ENCODE measurements at places on chromosomes 16 and 17. TPM values are rescaled to one million over a fixed set of nuclear protein-coding genes. Genes with fewer than 3 reads are reported as not detected.
A peak's percentile ranks its signal among the peaks of the same experiment; 100 is the strongest.

The ARHGAP44 gene
- 4.1 TPM for total RNA-seq

The CA5A gene
- not detected for total RNA-seq

The PMFBP1 gene
- 0.39 TPM for total RNA-seq

The HGS gene
- 109 TPM for total RNA-seq

The HID1 gene
- 14.4 TPM for total RNA-seq

The HEATR9 gene
- not detected for total RNA-seq

The LRRC36 gene
- 0.22 TPM for total RNA-seq

The ABCC11 gene
- total RNA-seq = 0.22 TPM

The TNFRSF17 gene
- total RNA-seq = not detected

DNA sequence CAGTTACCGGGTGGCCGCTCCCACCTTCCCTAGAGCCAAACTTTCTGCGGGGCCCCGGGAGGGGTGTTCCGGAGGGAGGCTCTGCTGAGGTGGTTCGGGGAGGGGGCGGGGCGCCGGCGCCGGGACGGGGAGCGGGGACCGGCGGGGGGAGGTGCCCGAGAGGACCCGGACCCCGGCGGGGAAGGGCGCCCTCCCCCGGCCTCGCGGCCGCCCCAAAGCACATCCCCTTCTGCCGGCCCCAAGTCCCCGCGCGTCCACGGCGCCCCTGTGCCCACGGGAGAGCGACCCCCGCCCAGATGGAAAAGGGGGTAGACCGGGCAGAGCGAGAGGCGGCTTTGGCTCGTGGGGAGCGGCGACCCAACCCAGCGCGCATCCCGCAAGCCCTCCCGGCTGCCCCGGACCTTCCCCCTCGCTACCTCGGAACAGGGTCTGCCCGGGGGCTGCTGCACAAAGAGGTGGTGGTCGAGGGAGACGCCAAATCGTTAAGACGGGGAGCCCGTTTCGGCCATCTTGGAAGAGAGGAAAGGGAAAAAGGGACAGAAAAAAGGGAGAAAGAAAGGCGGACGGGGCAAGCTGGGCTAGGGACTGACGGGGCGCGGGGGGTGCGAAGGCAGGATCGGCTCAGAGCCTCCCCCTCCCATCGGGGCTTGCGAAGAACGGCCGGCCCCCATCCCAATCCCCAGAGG lies 530 bp downstream of the PCGF2 start:
- no peak for DNase-seq

DNA sequence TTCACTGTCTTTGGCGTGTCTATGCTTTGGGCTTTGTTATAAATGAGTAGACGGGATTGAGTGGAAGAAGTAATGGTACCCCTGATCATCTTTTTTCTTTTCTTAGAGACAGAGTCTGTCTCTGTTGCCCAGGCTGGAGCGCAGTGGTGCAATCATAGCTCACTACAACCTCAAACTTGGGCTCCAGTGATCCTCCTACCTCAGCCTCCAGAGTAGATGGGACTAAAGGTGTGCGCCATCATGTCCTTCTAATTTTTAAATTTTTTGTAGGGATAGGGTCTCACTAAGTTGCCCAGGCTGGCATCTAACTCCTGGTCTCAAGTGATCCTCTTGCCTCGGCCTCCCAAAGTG lies 14.9 kb upstream of the GPRC5B start:
- DNase-seq = no peak

DNA sequence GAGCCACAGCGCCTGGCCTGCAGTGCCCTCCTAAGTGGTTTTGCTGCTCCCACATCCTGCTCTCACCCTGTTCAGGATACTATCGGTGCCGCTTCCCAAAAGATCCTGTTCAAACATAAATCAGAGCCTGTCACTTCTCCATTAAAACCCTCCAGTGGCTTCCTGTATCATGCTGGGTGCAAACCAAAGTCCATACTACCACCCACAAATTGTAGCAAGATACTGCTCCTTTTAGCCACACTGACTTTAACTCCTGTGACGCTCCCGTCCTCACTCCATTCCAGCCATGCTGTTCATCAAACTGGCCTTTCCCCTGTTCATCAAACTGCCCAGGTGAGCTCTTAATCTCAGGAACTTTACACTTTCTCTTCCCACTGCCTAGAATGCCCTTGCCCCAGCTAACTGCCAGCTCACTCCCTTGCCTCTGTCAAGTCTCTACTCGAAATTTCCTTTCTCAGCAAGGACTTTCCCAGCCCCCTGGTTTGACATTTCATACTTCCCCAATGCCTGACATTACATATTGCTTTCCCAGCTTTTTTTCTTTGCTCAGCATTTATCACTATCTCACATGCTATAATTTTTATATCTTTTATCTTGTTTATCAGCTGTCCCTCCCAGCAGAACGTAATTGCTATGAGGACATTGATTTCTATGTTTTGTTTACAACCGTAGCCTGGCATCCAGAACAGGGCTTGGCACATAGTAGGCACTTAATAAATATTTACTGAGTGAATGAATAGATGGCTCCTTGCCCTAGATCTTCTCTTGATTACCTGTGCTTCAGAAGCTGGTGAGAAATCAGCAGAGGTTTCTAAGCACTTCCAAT lies 44.3 kb upstream of the SMURF2 start:
- DNase-seq = no peak

DNA sequence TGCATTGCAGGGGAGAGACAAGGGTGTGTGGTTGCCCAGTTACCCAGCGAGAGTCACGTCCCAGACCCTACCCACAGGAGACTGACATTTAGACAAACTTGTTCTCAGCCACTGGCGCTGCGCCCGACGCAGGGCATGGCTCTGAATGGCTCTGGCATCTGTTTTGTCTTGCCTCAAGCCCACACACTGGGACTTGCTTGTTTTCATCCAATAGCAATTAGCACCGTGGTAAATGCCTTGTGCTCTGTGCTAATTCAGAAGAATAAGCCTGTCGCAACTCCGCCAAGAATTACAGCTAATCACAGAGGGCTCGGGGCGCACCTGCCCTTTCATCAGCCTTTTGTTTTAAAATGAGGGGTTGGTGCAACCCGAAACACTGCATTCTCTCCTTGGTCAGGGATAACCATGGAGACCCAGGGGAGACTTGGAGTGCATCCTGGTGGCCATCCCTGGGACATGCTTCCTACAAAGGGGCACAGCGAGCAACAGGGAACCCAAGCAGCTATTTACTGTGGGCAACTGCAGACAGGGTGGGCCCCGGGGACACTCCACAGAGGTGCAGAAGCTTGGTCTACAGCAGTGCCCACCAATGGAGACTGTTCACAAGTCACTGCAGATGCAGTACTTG lies 220.6 kb upstream of the ZFHX3 start:
- DNase-seq = no peak

DNA sequence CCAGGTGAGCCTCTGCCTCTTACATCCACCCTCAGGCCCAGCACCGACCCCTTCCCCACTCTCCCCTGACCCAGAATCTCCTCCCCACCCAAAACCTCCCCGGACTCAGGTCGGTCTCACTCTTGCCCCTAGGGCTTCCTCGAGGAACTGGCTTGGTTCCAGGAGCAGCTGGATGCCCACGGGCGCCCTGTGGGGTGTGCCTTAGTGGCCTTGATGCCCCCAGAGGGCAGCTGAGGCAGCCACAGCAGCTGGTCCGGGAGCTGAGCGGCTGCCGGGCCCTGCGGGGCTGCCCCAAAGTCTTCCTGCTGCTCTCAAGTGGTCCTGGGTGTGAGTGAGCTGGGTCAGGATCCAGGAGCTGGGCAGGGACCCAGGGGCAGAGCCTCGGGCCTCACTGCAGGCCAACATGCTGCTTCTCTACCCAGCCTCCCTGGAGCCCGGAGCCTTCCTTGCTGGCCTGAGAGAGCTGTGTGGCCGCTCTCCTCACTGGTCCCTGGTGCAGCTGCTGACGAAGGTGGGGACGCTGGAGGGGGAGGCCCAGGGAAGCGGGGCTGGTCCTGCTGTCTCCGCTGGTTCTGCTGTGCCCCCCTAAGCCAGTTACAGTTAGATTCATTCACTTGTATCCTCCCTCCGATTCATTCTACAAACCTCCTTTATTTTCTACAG lies 9.6 kb downstream of the ZNF213 start:
- DNase-seq = no peak

DNA sequence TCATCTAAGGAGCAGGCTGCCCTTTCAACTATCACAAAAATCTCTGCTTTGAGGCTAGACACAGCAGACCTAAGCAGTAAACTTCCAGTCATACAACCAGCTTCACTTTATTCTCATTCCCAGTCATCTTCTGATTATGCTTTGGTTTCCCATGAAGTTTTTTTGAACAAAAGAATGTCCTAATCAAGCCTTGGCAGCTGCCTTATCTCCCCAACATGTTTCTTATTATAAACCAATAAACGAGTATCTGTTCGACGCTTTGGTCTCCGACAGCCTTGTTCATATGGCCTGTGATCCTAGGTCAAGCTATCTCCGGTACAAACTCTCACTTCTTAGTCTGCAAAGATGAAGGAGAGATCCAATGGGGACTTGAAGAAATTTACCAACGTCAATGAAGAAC lies 47.4 kb upstream of the CDYL2 start:
- no peak for DNase-seq

DNA sequence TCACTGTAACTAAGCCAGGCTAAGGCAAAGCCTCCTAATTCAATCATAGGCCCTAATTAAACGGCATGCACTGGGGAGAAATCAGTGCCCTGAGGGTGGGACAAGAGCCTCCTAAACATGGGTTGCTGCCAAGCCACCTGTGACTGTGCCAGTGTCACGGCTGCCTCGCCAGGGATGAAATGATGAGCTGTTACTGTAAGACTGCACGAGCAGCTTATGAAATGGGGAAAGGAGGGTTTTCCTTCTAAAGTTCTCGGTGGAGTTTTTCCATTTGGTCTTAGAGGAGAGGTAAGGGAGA lies 12.7 kb downstream of the TMEM11 start:
- DNase-seq = no peak

DNA sequence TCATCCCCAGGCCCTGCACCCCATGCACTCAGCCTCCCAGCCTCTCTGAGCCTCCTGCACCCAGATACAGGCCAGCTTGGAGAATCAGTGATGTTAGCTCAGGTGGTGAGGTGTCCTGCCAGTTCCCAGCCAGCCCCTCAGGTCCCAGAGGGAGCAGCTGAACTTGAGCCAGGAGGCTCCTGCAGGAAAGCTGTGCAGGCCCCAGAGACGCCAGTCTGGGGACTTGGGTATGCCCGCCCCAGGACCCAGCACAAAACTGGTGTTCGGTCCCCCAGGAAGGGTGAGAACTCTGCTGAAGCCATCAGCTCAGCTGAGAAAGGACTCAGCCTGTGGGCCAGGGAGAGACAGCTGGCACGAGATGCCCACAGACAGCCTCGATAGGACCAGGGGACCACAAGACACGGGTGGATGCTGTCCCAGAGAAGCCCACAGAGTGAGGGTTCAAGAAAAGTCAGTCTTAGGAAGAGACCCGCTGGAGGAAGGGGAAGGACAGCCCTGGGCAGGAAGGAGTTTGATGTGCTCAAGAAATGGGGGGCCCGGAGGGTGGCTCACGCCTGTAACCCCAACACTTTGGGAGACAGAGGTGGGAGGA lies 11.0 kb downstream of the ENDOV start:
- peak; percentile 84 for DNase-seq

- no peak for DNase-seq
Observed at GRCh38 chr17:67478401-67479041, 101.4 kb downstream of the PITPNC1 start.

GRCh38 chr16:73083271-73083670 lies 35.3 kb upstream of the ZFHX3 start:
- no peak for DNase-seq

DNA sequence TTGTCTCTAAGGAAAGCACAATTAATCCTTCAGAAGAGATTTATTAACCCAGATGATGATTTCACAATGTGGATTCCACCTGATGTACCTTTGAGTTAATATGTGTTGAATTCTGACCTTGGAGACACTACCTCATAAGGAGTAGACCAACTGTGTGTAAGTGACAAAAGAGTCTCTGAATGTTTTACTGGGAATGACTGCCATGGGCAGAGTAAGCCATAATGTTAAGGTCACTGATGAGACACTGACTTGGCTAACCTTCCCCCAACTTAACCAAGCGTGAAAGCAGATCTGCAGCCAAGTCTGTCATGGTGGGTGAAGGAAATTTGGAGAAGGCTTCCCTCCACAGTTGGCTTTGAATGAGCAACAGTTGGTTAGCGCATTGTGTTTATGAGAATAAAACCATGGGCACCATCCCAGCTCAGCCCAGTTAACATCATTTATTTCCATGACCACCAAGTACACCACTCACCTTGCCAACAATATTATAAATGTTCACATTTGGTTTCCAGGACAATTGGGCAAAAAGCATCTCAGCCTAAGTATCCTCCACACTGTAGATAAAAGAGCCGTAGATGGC lies 618.5 kb downstream of the KCNJ2 start:
- no peak for DNase-seq

GRCh38 chr17:78126895-78127238 lies 1.7 kb downstream of the TMC6 start:
- DNase-seq = no peak

- DNase-seq = no peak
Observed at GRCh38 chr17:29433541-29433940, 43.4 kb downstream of the TAOK1 start.

- no peak for DNase-seq
Observed at GRCh38 chr17:3448059-3448665, 14.5 kb upstream of the OR1E2 start.

- DNase-seq = no peak
Observed at GRCh38 chr17:73256220-73256619, 5.5 kb downstream of the CPSF4L start.

DNA sequence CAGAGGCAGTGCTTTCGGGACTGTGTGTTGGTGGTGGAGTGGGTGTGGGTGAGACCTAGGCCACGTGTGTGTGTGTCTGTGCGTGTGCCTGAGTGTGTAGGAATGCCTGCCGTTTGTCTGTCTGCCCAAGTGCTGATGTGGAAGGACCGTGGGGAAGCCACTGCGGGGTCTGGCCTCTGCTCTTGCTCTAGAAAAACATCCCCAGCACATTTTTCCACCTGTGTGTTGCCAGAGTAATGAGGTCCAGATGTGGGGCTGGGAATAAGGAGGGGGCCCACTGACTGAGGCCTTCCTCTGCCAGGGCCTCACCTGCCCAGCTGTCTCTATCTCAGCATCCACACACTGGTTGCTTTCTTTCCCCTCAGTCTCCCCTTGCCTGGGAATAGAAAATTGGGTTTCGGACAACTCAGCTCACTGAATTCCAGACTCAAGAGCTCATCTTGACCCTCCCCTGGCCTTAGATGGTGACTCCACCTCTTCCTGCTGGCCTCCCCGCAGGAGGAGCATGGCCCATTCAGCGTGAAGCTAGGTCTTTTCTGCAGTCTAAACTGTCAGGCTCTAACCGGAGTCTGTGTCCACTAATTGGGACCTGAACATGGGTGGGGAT lies 7.6 kb downstream of the SGCA start:
- no peak for DNase-seq

- DNase-seq = no peak
Observed at GRCh38 chr16:85330694-85331188, 218.5 kb upstream of the CIBAR2 start.

- no peak for DNase-seq
Observed at GRCh38 chr16:19844945-19845641, 39.6 kb downstream of the GPRC5B start.

GRCh38 chr17:66300956-66301355 lies 1.5 kb upstream of the PRKCA start:
- DNase-seq = no peak

GRCh38 chr16:525520-526180 lies 1.9 kb upstream of the CAPN15 start:
- DNase-seq = no peak

All from mesenteric fat pad (tissue), 1 donor.